Left ventricle myocardium superior (tissue), 1 donor: ENCODE measurements at places on chromosomes 1 and 21. TPM values are rescaled to one million over a fixed set of nuclear protein-coding genes. Genes with fewer than 3 reads are reported as not detected.

OXCT2 gene
- 0.77 TPM for total RNA-seq

DNA sequence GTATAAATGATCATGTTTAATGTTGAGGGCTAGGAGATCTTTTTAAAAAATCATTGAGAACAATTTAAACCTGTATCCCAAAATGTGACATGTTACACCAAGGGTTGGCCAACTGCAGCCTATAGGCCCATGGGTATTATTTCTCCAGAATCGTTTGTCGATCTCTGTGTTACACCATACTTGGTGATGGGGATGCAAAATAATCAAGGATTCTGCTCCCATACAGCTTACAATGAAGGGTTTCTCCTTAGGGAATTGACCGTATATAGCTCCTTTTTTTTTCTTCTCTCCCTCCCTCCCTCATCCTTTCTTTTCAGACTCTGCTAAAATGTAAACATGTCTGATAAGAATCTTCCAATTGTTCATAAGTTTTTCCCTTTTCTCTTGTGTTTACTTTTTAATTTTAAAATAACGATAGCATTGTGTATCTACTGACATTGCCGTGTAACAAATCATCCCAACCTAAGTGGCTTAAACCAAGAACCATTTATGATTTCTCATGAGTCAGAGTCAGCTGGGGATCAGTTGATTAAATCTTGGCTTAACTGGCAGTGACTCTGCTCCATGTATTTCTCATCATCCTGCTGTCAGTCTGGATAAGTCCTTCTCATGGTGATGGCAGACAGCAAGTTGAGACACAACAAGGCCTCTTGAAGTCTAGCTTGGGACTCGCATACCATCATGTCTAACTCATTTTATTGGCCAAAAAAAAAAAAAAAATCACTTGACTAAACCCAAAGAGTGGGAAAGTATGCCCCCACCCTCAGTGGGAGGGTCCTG is 48.0 kb downstream of the MARK1 start:
- no peak for DNase-seq

DNA sequence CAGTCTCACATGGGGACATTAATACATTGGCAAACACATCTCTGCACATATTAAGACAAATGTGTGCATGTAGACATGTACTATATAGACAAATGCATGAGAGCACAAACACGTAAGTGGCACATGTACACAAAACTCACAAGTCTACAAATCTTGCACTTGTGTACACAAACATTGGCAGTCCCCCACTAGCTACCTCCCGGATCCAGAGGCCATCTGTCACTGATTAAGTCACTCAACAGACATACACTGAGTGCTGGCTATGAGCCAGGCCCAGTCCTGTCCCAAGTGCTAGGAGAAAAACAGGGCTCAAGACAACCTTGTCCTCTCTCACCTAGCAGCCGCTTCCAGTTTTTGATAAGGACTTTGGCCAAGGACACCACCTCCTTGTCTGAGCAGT is 7.0 kb downstream of the TCEA3 start:
- peak; percentile 74 for DNase-seq

DNA sequence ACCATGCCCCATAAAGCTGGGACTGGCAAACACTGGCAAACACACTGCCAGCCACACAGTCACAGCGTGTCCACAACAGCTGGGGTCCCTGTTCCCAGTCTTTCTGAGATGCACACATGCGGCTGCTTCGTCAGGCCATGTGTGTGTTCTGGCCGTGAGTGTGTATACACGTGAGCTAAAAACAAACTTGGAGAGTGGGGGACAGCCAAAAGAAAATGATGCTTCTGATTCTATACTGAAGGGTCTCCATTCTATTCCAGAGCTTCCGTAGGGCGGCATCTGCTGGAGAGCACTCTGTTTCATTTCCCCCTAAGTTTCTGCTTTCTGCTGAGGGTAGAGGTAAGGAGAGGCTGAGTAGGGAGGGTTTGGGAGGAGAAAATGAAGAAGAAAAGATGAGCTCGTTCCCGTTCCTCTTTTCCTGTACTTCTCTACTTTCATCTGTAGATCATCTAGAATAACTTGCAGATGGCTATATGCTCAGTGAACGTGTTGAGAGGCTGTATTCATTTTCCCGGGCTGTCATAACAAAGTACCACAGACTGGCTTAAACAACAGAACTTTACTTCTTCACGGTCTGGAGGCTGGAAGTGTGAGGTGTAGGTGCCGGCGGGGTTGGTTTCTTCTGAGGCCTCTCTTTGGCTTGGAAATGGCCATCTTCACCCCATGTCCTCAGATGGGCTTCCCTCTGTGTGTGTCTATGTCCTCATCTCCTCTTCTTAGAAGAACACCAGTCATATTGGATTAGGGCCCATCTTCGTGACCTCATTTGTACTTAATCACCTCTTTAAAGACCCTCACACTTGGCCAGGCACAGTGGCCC is 151.6 kb downstream of the TOMM20 start:
- DNase-seq: no peak

- no peak for DNase-seq
Measured at GRCh38 chr1:149937759-149938158, 1.1 kb upstream of the MTMR11 start.

DNA sequence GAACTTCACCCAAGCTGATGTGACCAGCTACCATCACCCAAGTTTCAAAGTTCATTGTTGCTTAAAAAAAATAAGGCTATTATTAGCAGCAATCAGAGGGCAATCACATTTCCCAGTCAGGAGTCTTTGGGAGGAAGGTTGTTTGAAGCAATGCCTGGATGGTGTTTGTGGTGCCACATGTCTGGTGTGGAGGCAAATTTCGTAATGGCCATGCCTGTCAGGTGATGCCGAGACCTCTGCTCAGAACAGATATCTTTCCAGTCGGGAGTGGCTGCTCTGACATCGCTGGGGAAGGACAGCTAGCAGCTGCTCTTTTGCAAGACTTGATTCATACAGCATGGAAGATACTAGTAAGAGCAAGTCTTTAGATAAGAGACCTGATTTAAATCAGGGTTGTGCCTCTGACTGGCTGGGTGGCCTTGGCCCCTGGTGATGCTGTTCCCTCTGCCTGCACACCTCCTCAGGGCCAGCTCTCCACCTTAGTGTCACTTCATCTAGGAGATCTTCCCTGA is 187.8 kb upstream of the JUN start:
- DNase-seq: peak; percentile 49

DNA sequence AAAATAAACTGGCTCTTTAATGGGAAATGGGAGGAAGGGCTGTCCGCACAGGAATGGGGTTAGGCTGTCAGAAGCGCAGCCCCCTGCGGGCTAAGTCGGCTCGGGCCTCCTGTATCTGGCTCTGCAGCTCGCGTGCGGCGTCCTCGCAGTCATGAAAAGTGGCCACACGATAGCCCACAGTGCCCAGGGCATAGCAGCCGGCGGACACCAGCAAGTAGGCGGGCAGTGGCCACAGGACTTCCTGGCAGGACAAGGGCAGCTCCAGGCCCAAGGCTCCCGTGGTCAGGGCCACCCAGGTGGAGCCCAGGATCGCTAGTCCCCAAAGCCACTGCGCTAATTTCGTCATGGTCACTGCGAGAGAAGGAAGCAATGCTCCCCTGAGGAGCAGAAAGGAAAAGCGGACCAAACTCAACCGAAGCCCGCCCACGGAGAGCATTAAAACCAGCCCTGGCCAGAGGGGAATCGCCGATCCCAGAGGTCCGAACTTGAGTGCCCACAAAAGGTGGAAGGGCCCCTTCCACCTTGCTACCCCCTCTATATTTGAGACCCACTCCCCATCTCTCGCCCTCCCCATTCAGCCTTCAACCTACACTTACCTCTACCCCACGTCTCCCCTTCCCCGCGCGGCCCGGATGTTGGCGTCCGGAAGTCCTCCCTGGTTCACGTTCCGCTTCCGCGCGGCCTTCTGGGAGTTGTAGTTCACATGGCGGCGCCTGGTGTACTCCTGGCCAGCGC is at the start of gene DPM3:
Gene DPM3, minus strand, starts transcription at position 637 of the 735 bp plus-strand sequence. Its CDS starts 291 bp downstream, at position 346.
- DNase-seq: peak; percentile 93

AMPD1 gene
- total RNA-seq: 0.10 TPM

GPX7 gene
- 4.2 TPM for total RNA-seq

DNA sequence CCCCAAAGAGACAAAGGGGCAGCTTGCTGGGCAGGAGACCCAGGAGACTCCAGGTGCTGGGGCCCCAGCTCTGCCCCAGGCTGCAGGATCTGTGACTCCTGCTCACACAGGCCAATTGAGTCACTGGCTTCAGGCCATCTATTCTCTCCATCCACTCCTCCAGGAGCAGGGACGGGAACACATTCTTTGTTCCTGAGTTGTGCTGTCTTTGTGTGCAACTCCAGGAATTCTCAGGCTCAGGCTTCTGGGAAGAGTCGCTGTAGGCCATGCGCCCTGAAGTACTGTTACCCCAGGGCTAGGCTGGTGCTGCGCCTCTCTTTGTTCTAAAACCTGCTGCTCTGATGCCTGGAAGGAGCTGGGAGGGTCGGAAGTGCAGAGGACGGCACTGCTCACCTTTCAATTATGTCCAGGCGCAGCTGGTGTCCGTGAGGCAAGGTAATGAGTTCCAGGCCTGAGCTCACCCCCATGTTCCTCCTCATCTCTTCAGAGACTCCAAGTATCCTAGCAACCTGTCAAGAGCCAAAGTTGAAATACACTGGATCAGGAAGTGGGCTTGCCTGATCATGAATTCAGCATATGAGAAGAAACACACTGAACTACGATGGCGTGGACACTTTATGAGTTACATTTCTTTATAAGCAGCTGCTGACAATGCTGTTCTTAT is 105.9 kb downstream of the BCAR3 start:
- no peak for DNase-seq

- no peak for DNase-seq
Measured at GRCh38 chr1:151491641-151492040, 19.5 kb upstream of the CGN start.

DNA sequence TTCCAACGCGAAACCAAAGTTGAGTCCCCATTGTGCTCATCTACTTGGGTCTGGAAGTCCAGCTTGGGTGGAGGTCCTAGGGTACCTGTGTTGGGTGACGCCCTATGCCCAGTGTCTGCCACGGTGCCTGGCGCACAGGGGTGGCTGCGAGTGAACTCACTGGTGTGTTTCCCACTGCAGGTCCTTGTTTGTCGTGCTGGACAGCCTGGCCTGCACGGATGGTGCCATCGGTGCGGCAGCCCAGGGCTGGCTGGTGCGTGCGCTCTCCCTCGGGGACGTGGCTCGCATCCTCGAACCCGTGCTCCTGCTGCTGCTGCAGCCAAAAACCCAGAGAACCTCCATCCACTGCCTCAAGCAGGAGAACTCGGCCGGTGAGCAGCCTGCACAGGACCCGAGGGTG is 80.4 kb upstream of the MORC3 start:
- DNase-seq: no peak

- no peak for DNase-seq
Measured at GRCh38 chr1:30748098-30748698, 9.4 kb downstream of the LAPTM5 start.

DNA sequence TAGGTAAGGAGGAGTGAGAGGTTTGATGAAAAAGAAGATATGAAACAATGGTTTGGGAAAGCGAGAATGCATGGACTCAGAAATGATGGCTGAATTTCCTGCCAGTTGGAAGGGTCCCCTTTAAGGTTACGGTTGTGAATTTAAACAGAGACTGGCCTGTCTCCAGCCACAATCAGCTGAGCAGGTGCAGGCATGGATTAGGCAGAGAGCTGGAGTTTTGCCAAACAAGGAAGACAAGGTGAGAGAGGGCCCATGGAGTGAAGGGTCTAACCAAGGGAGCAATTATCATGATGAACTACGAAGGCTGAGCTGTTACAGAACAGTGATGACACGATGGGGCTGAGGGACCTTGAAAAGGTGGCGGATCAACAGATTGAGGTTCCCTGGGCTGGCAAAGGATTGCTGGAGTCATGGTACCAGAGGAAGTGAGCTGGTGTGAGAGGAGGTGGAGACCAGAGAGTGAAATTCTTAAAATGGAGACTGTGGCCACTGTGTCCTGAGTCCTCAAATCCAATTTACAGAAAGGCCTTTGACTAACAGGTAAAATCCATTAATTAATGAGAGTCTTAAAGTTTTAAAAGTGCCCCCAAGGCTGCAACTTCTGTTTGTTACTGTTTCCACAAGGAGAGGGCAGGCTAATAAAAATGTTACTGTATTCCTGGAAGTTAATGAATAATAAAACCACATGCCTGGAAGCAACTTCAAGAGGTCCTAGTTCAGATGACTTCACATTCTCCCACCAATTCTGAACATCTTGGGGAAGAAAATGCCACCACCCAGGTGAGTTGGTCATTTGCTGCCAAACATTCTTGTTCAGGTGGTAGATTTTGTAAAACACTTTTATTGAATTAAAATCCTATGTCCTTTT is 41.5 kb downstream of the LHX9 start:
- DNase-seq: no peak

DNA sequence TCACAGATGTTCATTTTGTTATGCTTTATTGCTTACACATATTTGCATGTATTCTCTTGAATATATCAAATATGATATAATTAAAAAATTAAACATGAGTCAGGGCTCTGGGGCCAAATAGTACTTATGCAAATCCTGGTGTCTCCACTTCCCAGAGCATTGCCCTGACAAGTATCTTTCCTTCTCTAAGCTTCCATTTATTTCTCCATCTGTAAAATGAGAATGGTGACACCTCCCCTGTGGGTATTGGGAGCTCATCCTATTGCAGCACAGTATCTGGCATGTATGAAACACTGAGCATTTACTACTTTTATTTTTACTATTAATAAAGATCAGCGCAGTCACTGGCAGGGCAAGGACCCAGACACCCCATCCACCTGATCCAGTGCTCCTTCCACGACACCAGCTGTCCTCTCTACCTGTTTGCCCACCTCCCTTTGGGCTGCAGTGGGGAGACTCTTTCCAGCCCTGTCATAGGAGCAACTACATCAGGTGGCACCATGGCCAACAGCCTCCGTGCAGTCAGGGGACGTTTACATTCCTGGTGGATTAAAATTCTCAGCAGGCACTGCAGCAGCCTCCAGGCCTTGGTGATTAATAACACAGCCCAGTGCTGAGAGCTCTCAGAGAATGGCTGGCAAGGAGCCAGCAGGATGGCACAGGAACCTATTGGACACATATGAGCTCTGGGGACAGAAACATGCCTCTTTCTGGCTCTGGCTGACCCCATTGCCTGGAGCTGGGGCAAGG is 113.0 kb downstream of the DMRTB1 start:
- peak; percentile 52 for DNase-seq

- DNase-seq: no peak
Measured at GRCh38 chr1:28109639-28110038, 21.2 kb upstream of the EYA3 start.

GRCh38 chr1:8889925-8890785 is 11.7 kb upstream of the ENO1 start:
- DNase-seq: peak; percentile 95

- DNase-seq: no peak
Measured at GRCh38 chr1:47659146-47659545, 221.3 kb downstream of the FOXD2 start.

GRCh38 chr1:215282557-215282956 is 200.0 kb downstream of the KCNK2 start:
- DNase-seq: no peak

PGBD5 gene
- 16.1 TPM for total RNA-seq

TTLL10 gene
- not detected for total RNA-seq

FLG2 gene
- not detected for total RNA-seq
